ENCODE measurements at places on chromosomes 5 and 9.
A peak's percentile ranks its signal among the peaks of the same experiment; 100 is the strongest.

GRCh38 chr9:132231019-132231701 lies 69.3 kb downstream of the NTNG2 start:
- peaks cover 12% of the 10 kb centered on the region for H3K27me3 ChIP-seq
- H3K4me3 ChIP-seq: no peak overlapping the region
- no peaks in the 10 kb centered on the region for H3K36me3 ChIP-seq
- peaks cover 2% of the 10 kb centered on the region for H3K4me1 ChIP-seq

DNA sequence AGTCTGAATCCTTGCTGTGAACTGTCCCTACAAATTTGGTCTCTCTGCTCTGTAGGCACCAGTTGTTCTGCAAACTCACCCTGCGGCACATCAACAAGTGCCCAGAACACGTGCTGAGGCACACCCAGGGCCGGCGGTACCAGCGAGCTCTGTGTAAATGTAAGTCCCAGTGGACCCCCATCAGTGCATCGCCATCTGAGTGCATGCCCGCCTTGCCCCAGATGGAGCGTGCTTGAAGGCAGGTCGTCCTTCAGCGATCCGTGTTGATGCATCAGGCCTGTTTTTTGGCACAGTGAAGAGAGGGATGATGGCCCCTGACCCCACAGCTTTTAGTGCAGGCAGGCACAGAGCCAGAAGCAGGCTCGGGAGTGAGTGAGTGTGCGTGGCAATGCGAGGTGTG lies 1.3 kb downstream of the SURF2 start:
- no peak for DNase-seq
- no peaks in the 10 kb centered on the region for H3K27me3 ChIP-seq
- no peaks in the 10 kb centered on the region for H3K36me3 ChIP-seq
- H3K27ac ChIP-seq: no peak overlapping the region
- peaks cover 28% of the 10 kb centered on the region for H3K4me1 ChIP-seq

GRCh38 chr9:21434202-21435014 lies 5.8 kb upstream of the IFNA1 start:
- no peak for DNase-seq
- no peaks in the 10 kb centered on the region for H3K4me1 ChIP-seq
- no peak overlapping the region for H3K27ac ChIP-seq
- H3K36me3 ChIP-seq: no peaks in the 10 kb centered on the region
- no peaks in the 10 kb centered on the region for H3K27me3 ChIP-seq

GRCh38 chr5:124030043-124030491 lies 518.1 kb downstream of the CSNK1G3 start:
- DNase-seq: no peak
- H3K36me3 ChIP-seq: no peaks in the 10 kb centered on the region
- no peaks in the 10 kb centered on the region for H3K27me3 ChIP-seq

DNA sequence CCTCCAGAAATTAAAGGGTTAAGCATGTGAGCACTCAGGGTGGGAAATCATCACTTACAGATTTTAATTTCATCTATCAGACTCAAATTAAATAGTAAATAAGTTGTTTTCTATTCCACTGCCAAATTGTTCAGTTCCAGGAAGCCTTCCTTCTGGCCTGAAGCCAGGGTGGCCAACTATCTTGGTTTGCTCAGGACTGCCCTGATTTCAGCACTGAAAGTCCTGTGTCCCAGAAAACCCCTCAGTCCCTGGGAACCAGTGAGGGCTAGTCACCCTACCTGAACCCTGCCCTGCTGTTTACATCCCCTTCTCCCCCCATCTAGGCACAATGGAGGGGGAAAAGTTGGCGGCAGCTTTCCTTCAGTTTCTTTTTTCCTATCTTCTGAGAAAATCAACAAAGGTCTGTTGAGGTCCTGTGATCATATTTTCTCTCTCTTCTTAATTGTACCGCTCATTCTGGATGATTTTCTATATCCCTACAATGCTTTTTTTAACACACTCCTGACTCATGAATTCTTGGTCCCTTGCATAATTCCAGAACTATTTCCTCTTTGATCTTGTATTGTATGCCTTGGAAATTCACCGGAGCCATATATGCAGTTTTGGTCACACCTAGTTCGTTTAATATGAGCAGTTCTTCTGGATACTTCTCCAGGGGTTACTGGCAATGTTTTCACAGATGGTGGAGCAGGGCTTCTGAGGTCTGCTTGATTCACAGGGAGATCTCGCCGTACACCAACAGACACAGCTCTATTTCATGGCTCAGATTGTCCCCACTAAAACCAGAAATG lies 103.8 kb downstream of the MAP1B start:
- H3K4me1 ChIP-seq: peaks cover 6% of the 10 kb centered on the region
- no peak overlapping the region for H3K4me3 ChIP-seq
- no peaks in the 10 kb centered on the region for H3K36me3 ChIP-seq
- no peak for DNase-seq

DNA sequence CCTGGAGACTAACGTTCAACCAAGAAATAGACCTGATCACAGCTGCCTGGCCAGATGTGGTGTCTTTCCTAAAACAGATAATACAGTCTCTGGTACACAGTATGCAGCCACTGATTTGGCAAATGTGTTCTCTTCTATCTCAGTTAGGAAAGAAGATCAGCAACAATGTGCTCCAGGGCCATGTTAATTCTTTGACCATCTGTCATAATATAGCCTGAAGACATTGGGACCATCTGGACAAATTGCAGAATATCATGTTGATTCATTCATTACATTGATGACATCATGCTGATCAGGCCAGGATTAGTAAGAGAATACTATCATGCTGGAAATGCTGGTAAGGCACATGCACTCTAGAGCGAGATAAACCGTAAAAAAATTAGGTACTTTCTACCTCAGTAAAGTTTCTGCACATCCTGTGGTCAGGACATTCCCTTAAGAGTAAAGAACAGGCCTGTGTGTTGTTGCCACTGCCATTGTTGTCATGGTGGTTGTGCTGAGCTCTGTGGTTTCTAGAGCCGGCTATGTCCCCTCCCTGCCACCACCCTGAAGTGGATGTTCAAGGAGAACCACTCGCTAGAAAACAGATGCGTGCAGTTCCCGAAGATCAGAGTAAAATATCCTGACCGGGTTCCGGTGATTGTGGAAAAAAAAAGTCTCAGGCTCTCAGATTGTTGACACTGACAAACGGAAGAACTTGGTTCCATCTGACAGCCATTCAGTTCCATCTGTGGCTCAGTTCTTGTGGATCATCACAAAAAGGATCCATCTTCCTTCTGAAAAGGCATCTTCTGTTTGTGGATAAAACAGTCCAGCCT lies 6.4 kb upstream of the JMY start:
- no peak overlapping the region for H3K4me3 ChIP-seq
- no peak for DNase-seq
- no peaks in the 10 kb centered on the region for H3K4me1 ChIP-seq
- H3K27ac ChIP-seq: no peak overlapping the region
- H3K27me3 ChIP-seq: no peaks in the 10 kb centered on the region

DNA sequence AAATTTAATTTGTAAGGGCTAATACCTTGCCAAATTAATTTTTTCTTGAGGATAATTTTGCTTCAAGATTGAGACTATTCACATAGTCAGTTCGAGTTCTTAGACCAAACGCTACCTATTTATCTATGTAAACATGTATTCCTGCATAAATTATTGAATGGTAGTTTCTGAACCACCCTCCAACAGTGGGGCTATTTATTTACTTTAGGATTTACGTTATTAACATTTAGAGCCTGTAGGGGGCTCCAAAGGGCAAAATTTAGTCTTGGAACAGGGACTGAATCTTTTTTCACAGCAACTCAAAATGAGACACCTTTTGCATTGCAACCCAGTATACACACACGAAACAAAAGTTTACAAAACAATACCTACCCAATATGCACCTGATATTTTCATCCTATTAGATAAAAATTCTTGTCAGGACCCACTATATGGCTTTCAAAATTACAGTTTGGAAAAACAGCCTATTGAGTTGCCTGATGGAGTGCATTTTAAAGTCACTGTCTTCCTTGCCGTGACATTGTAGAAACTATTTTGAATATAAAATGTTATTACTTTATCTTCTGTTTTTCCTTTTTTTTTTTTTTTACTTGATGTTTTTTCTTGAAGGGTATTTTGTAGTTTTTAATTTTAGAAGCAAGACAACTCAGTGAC lies 47.1 kb upstream of the POU4F3 start:
- no peaks in the 10 kb centered on the region for H3K4me1 ChIP-seq
- H3K27ac ChIP-seq: no peak overlapping the region
- DNase-seq: no peak
- H3K4me3 ChIP-seq: no peak overlapping the region
- peaks cover 4% of the 10 kb centered on the region for H3K36me3 ChIP-seq

- H3K4me3 ChIP-seq: no peak overlapping the region
- H3K4me1 ChIP-seq: no peaks in the 10 kb centered on the region
- no peak for DNase-seq
- H3K36me3 ChIP-seq: no peaks in the 10 kb centered on the region
- H3K27me3 ChIP-seq: no peaks in the 10 kb centered on the region
- no peak overlapping the region for H3K27ac ChIP-seq
Observed at GRCh38 chr9:91374939-91375338, 13.2 kb upstream of the AUH start.

- no peaks in the 10 kb centered on the region for H3K4me1 ChIP-seq
- no peak for DNase-seq
Observed at GRCh38 chr5:166399781-166400180, 1891.7 kb upstream of the WWC1 start.

- no peak for DNase-seq
- H3K27me3 ChIP-seq: no peaks in the 10 kb centered on the region
- H3K4me3 ChIP-seq: no peak overlapping the region
- no peaks in the 10 kb centered on the region for H3K4me1 ChIP-seq
- no peaks in the 10 kb centered on the region for H3K36me3 ChIP-seq
Observed at GRCh38 chr9:38285236-38285635, 107.3 kb upstream of the ALDH1B1 start.

DNA sequence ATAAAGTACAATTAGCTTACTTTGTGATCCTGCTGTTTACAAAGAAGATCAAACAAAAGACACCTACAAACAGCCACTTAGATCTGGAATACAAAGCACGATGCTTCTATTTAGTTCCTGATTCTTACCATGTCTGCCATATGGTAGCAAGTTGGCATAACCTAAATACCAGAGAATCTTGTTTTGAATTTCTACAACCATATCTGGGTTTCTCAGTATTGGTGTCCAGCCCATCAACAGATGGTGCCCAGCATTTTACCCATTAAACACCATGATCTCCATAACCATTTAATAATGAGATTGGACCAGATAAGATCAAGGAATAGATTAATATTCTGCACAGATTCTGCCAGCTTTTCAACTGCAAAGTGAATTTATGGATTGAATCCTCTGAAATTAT lies 29.8 kb downstream of the SLC24A2 start:
- H3K4me3 ChIP-seq: no peak overlapping the region
- H3K27me3 ChIP-seq: no peaks in the 10 kb centered on the region
- H3K4me1 ChIP-seq: no peaks in the 10 kb centered on the region
- DNase-seq: no peak

DNA sequence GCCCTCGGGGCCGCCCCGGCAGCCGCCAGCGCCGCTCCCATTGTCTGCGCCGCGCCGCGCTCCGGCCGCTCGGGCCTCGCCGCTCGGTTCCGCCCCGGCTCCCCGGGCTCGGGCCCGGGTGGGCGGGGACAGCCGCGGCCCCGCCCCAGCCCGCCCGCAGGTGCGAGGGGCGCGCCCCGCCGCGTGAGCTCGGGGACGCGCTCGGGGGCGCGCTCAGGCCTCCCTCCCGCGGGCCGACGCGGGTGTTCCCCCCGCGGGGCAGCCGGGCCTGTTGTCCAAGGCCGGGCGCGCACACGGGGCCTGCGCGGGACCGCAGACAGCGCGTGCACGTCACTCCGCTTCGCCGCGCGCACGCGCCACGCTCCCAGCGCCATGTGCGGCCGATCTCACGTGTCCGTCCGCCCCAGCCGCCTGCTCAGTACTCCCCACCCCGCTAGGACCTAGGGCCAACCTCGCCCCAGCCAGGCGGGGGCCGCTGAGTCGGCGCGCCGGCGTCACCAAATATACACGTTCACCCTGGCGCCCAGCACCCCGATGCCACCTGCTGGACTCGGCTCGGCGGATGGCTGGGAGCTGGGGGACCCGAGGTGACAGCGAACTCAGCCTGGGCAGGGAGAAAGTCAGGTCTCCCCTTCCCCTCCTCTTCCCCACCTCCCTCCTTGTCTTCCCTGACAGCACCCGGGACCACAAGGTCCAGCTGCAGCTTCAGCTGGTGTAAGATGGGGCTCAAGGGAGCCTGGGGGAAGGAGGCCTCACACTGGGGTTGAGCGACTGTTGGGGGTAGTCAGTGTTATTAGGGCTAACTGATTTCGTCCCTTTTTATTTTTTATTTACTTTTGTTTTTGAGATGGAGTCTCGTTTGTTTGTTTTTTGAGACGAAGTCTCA lies 14.3 kb downstream of the GBGT1 start:
- DNase-seq: peak; percentile 91
- no peaks in the 10 kb centered on the region for H3K27me3 ChIP-seq
- H3K27ac ChIP-seq: peak overlapping the region; percentile 87
- peaks cover 18% of the 10 kb centered on the region for H3K4me1 ChIP-seq

DNA sequence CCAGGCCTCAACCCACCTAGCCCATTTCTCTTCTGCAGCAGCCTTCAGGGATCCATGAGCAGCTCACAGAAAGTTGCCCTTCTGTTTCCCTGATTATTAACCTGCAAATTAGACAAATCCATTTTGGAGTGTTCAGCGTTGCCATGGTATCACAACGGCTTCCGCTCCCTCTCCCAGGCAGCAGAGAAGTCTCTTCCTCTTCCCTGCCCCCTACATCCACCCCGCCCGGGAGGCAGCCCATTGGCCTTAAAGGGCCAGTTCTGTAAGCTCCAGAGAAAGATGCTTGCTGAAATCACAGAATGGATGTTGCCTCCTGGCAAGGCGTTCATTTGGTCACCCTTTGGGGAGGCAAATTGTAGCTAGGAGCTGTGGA lies 47.7 kb upstream of the BOD1 start:
- no peak overlapping the region for H3K27ac ChIP-seq
- no peaks in the 10 kb centered on the region for H3K4me1 ChIP-seq
- no peaks in the 10 kb centered on the region for H3K36me3 ChIP-seq
- H3K27me3 ChIP-seq: no peaks in the 10 kb centered on the region
- no peak overlapping the region for H3K4me3 ChIP-seq

- no peaks in the 10 kb centered on the region for H3K27me3 ChIP-seq
- no peak for DNase-seq
- no peak overlapping the region for H3K4me3 ChIP-seq
- no peaks in the 10 kb centered on the region for H3K36me3 ChIP-seq
Observed at GRCh38 chr9:138101444-138102234, 224.1 kb downstream of the CACNA1B start.

All from gastrocnemius medialis (tissue), 4 donors.